Nucleus accumbens (tissue), 56 donors: ENCODE measurements at places on chromosomes 7 and 10.
A peak's percentile ranks its signal among the peaks of the same experiment; 100 is the strongest.

DNA sequence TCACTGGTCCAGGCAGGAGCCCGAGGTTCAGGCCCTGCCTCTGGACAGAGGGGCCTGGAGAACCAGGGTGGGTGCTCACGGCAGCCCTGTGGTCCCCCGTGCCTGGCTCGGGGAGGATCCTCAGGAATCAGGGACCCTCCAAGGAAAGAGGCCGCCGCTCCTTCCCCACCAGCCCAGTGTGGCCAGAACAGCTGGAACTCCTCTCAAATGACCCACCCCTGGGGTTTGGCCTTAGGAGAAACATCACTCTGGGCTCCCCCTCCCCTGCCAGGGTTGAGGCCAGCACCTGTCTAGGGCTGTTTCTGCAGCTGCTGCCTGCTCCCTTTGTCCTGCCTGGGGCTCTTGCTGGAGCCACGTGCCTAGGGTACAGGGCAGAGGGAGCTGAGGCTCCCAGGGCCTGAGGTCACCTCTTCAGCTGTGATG lies 161.0 kb downstream of the RNF216 start:
- no peak for DNase-seq

GRCh38 chr10:15802375-15802949 lies 57.8 kb downstream of the MINDY3 start:
- DNase-seq, result no peak

- no peak for DNase-seq
Measured at GRCh38 chr7:71261066-71261465, 129.1 kb downstream of the GALNT17 start.

DNA sequence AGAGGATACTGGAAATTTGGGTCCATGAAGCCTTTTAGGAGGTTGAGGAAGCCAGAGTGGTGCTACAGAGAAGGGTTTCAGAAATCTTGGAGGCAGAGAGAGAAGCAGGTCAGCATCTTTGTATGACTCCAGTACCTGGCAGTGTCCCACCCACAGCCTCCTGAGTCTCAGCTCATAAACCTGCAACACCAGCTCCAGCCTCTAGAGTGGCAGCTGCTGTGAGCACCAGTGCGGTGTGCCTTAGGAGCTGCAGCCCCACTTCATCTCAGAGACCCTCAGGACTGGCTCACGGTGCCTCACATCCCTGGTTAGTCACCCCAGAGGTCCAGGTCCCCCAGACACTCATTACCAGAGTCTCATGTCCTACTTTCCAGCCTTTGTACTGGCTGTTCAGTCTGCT lies 84.8 kb upstream of the PRKAR2B start:
- DNase-seq, result no peak

DNA sequence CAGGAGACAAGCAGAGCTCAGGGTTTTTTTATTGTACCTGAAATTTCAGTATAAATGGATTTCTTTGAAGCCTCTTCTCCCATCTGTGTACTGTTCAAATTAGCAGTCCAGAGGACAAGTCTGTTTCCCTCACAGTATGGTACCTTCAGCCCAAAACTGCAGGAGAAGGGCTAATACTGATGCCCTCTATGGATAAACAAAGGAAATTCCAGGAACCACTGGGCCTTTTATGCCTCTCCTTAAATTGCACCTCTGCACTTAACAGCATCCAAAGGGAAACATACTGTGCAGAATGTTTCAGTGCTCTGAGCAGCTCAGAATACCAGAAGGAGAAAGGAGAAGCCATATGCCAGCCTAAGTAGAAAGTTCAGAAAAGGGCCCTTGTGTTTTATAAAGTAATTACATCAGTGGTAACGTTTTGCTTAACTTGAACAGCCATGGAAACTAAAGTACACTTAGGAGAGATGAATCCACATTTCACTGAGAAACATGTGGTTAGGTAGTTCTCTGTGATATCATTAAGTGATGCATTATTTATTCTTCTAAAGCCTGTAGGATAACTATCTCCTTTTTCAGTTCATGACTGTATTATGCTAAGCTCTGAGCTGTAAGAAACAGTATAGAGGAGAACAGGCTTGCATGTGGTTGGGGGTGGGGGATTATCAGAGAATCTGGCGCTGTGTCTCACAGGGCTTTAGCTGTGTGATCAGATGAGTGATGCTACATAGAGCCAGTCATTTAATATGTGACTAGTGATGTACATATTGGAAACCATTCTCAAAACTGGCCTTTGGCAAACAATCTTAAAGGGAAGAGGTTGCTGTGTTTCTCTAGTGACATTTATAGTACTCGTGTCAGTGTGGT lies 111.3 kb downstream of the POU6F2 start:
- no peak for DNase-seq

DNA sequence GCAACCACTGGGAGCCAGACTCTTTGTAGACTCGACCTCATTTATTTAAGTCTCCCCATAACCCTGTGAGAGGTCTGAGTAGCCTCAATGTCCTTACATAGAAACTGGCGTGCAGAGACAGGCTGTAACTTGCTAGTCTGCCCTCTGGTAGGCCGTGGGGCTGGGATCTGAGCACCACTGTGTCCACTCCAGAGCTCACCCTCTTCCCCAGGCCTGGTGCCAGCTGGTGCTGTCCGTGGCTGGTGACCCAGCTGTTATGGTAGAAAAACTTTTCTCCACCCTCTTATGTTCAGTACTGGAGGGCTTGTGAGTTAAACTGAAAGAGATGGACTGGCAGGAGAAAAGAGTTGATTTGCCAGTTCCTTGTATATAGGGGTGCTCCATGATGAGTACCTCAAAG lies 41.9 kb downstream of the ADAMTS14 start:
- DNase-seq, result peak; percentile 3

- DNase-seq, result no peak
Measured at GRCh38 chr7:33632840-33633525, 272.4 kb upstream of the BMPER start.

DNA sequence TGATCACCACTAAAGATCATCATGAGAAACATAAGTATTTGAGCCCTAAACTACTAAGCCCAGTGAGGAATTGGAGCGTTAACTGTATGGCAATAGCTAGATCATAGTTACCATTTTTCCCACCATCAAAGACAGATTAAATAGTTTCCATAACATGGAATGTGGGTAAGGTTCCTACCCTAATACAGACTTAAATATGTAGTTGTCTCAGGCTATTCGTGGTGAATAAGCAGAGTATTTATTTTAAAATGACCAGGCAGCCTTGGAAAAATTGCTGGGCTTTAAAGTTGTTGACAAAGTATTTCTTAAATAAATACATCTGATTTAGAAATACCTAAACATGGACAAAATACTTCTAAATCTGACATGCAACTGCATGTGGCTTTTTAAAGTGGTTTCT lies 106.8 kb downstream of the NT5C2 start:
- DNase-seq, result no peak

DNA sequence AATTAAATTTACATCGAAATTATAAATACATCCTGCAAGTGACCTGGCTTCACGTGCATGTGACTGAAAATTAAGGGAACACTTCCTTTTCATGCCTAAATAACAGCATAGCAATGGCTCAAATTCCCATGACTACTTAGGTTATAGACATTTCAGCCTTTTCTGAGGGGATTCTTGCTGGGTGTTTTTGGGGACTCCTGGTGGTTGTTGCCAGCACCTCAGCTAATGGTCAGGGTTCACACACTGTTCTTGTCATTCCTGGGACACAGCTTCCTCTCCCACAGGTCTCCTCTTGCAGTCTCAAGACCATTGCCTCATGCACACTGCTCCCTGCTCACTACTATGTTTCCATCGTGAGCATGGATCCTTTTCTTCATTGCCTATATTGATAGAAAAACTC lies 148.9 kb upstream of the GLI3 start:
- no peak for DNase-seq

GRCh38 chr10:32446536-32447406 lies 831 bp downstream of the CCDC7 start:
- no peak for DNase-seq

DNA sequence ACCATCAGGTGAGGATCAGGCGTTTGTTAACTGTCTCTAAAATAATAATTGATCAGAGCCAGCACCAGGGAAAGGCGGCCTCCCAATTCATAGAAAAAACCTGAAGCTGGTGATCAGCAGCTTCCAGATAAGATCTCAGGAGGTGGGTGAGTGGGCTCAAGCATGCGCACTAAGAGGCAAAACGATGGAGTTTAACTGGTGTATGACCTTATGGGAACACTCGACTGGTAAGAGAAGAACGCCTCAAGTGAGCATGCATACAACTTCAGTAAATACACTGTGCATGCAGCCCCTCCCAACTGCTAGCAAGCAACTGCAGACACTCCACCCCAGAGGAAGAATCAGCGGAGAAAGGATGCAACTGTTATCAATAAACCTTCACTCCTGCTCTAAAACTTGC lies 18.1 kb downstream of the RAPGEF5 start:
- no peak for DNase-seq

- DNase-seq, result no peak
Measured at GRCh38 chr7:20085086-20085485, 132.1 kb downstream of the MACC1 start.
